Testis (tissue), 5 donors: ENCODE measurements at places on chromosomes 13 and 19.

- no peak for DNase-seq
These were observed 136.0 kb downstream of the KDM4B start for GRCh38 chr19:5104871-5105351.

DNA sequence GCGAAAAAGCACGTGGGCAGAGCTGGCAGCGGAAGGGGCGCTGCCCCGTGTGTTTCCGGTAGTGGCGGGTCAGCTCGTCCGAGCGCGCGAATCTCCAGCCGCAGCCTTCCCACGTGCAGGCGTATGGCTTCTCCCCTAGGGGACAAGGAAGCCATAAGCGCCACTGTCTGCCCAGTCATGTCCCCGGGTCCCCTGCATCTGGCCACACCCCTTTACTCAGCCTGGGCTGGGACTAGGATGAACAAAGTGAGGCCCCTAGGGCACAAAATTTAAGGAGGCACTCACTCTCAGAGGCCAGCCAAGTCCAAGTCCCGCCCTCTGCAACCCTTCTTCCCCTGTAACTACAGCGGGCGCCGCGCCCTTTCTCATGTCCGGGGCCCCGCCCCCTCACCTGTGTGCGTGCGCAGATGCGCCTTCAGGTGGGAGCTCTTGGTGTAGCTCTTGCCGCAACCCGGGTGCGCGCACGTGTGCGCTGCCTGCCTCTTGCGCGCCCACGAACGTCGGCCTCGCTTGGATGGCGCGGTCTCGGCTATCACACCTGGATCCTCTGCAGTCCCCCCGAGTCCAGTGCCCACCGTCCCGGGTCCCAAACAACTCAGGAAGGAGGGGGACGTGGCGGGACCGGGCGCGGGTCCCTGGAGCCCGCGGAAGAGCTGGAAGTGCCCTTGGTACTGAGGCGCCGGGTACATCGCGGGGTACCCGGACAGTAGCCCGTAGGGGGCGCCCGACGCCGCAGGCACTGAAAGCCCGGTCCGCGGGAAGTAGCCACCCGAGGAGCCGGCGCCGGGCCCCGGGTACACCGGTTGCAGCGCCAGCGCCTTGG is 1.9 kb downstream of the KLF1 start:
- peak; percentile 78 for DNase-seq

- peak; percentile 40 for DNase-seq
These were observed 571 bp upstream of the DHRS12 start for GRCh38 chr13:51804295-51805172.

- no peak for DNase-seq
These were observed 13.1 kb upstream of the HIF3A start for GRCh38 chr19:46283771-46284170.

GRCh38 chr13:44744880-44745633 is 168.9 kb upstream of the TSC22D1 start:
- DNase-seq = no peak
